ENCODE measurements at places on chromosomes 11 and 22.

GRCh38 chr22:16608931-16609330 is 16.3 kb upstream of the CCT8L2 start:
- DNase-seq, result no peak

DNA sequence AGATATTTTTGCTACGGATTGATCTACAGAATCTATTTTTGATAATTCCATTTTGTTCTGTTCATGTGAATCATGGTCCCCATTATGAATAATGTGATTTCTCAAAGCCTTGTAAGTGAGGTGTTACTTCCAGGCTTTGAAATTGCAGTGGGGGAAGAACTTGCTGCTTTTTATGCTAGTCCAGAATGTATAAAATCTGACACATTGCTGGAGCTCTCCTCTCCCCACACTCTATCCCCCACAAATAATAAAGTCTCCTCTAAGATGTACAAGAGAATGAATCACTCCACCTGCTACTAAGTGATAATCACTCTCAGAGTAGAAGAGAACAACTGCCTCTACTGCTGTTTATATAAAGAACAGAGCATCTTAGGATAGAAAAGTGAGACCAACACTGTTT is 5.9 kb upstream of the RAB6A start:
- no peak for DNase-seq

DNA sequence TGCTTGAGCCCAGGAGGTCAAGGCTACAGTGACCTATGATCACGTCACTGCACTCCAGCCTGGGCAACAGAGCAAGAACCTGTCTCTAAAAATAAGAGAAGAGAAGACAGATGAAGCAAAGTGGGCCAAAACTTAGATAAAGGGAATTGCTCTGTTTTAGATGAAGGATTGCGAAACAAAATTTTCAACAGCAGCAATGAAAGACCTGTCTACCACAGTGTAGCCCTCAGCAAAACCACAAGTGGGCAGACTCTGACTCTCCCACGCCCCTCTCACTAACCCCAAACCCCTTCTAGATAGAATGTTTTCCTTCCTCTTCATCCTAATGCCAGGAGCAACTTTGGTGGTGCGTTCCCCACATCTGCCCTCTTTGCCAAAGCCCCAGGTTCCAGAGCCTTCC is 105.6 kb upstream of the ALDH3B2 start:
- no peak for DNase-seq

GRCh38 chr22:32218470-32218869 is 13.6 kb upstream of the RFPL2 start:
- DNase-seq, result no peak

DNA sequence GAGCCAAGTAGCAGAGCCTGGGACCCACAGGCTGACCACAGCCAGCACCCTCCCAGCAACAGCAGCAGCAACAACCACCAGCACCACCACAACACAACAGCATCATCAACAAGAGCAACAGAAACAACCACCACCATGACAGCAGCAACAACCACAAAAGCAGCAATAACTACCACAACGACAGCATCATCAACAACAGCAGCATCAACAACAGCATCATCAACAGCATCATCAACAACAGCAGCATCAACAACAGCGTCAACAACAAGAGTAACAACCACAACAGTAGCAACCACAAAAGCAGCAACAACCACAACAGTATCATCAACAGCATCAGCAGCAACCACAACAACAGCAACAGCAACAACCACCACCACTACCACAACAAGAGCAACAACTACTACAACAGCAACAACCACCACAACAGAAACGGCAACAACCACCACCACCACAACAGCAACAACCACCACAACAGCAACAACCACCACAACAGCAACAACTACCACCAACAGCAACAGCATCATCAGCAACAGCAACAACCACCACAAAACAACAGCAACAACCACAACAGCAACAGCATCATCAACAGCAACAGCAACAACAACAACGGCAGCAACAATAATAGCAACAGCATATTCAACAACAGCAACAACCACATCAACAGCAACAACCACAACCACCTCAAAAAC is 22.1 kb upstream of the FGF3 start:
- DNase-seq, result no peak

DNA sequence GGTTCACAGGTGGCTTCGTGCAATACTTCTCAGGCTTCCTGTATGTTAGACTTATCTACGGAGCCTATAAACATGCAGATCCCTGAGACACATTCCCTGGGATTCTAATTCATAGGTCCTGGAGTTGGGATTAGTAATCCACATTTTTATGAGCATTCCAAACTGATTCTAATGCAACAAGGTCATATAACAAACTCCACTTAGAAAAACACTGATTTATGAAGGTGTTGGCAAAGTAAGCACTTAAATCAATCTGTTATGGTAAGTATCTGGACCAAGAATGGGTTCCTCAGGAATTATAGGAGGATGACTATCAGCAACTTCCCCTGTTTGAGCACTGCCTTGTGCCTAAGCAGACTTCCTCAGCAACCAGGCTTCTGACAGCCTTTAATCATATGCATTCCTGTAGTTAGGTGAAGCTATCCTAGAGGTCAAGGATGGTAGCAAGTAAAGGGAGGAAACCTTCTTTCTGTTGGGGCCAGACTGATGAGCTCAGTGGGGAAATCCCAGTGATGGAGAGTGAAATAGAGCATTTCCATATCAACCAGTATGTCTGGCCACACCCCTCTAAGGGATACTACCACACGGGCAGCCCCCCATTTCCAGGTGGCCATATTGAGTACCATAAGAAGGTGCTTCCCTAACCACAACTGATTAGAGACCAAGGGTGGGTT is 89.6 kb downstream of the RASSF10 start:
- no peak for DNase-seq

GRCh38 chr22:25102722-25103121 is 96.9 kb upstream of the CRYBB3 start:
- DNase-seq, result no peak

- no peak for DNase-seq
Measured at GRCh38 chr11:38839071-38839470, 2241.0 kb upstream of the RAG2 start.

GRCh38 chr11:39174965-39175364 is 2284.5 kb downstream of the LRRC4C start:
- DNase-seq, result no peak

- no peak for DNase-seq
Measured at GRCh38 chr11:22089609-22090008, 103.3 kb upstream of the ANO5 start.

GRCh38 chr22:20562607-20563465 is 55.4 kb downstream of the MED15 start:
- no peak for DNase-seq

DNA sequence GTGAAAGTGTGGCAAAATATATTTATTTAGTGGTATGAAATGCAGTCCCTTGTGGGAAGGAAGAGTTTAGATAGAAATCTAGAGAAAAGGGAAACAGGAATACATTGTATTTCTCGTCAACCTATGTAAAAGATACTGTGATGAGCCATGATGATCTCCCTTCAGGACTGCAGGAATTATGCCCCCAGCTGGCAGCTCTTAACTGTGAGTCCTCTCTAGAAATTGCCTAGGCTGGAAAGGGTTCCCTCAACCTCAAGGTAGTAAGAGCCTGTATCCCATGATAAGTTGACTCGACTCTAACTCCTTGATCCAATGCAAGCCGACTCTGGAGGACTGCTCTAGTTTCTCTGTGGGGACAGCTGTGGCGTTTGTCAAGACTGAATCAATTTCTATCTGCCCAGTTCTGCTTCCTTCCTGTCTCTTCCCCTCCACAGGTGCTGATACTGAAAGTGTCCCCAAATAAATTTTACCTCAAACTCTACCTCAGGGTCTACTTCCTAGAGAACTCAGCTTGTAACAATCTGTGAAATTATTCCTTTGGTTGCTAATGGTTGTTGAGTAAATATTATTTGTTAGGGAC is 897.3 kb downstream of the METTL15 start:
- no peak for DNase-seq

DNA sequence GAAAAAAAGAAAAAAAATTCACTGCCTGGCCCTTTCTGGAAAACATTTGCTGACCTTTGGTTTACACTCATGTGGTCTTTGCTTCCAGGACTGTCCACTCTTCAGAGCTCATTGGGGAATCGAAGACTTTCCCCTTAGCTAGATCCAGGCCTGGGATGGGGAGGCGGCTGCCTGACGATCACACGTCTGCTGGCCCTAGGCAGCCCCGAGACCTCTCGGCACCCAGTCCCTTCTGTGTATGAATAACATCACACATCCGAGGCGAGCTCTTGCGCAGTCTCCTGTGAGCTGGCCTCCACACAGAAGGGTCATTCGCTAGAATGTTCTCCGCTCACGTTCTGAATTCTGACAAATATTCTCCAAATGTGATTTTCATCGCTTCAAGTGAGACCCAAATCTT is 25.7 kb upstream of the GAL start:
- no peak for DNase-seq

GRCh38 chr11:62727872-62728170 is 465 bp upstream of the TTC9C start:
- DNase-seq, result peak; percentile 58

GRCh38 chr11:95567685-95568084 is 221.9 kb downstream of the FAM76B start:
- no peak for DNase-seq

DNA sequence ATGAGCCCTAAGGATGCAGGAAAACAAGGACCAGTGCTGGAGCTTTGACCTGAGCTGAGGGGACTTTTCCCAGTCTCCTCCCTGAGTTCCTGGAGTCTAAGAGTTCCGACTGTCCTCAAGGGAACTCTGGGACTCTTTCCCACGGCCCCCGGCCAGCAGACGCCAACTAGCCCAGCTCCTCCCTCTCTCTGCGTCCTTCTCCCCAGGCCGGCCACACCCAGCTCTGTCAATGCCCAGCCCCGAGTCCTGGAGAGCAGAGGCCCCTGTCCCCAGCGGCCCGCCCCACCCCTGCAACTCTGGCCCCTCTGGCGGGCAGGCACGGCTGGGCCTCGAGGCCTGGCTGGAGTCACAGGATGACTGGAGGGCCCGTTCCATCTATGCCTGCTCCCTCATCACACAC is 29.8 kb downstream of the NECTIN1 start:
- DNase-seq, result no peak

DNA sequence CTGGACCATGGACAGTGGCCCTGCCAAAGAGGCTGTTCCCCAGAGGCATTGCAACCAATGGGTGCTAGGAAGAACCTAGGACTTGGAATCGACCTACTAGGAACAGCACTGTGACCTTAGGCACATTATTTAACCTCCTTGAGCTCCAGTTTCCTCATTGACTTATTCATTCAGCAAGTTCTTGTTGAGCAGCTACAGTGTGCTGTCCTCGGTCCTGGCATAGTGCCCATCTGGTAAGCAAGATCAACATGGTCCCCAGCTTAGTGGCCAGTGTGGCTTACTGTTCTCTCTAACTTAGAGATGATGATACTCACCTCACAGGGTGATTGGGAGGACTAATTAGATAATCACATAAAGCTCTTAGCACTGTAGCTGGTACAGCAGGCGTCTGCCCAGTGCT is 8.2 kb downstream of the ABCG4 start:
- no peak for DNase-seq

GRCh38 chr22:34866495-34867131 is 199.3 kb upstream of the ISX start:
- no peak for DNase-seq

DNA sequence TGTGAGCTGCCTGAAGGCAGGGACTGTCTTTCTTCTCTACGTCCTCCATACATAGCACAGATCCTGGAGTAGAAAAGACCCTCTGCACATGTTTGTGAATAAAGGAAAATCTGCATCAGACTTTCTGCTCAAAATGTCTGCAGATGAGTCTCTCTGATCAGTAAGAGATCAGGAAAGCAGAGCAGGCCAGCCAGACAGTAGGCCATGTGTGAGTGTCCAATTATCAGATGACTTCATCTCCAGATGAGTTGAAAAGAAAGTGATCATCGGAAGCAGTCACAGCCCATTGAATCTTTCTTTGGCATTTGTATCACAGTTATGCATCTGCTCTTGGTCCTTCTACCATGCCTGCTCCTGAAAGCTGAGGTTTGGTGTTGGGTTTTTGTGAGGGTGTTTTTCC is 298.7 kb upstream of the NCAM1 start:
- no peak for DNase-seq

DNA sequence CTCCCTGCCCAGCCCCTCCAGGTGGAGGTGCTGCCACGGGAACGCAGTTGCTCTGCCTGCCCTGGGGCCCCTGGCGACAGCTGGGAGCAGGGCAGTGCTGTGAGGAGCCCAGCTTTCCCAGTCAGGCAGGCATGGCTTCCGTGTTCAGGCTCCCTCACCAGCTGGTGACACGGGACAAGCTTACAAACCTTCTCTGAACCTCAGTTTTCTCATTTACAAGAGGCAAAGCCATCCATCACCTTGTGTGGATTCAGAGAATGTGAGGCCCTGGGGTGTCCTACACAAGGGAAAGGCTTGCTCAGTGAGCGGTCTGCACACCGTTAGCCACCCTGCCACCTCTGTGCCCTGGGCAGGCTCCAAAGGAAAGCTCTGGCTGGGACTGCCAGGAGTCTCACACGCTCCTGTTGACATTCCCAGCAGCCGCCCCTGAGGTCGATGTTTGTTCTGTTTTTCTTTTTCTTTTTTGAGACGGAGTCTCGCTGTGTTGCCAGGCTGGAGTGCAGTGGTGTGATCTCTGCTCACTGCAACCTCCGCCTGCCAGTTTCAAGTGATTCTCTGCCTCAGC is 23.5 kb downstream of the SUN2 start:
- DNase-seq, result no peak

GRCh38 chr11:124762105-124762623 is at the start of gene ESAM:
Gene ESAM, minus strand, starts transcription at chr11:124762290. Its CDS starts 136 bp downstream, at chr11:124762154.
- DNase-seq, result peak; percentile 76

- DNase-seq, result no peak
Measured at GRCh38 chr11:115931548-115932083, 427.4 kb upstream of the CADM1 start.

GRCh38 chr11:128374026-128374425 is 213.3 kb downstream of the ETS1 start:
- no peak for DNase-seq

DNA sequence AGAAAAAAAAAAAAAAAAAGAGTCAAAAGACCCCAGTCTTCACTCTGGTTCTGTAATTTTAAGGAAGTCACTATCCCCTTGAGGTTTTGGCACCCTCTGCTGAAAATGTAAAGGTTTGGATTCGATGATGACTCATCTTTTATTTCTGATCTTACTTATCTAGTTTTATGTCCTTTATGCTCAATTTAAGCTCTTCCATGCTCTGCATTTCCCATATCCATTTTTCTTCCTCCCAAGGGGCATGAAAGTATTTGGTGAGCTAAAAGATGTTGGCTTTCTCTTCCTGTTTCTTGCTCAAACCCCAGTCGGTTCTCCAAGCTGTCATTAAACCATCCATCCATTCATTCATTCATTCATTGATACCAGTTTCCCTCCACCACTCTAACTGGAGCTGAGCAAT is 61.0 kb upstream of the CDON start:
- no peak for DNase-seq

DNA sequence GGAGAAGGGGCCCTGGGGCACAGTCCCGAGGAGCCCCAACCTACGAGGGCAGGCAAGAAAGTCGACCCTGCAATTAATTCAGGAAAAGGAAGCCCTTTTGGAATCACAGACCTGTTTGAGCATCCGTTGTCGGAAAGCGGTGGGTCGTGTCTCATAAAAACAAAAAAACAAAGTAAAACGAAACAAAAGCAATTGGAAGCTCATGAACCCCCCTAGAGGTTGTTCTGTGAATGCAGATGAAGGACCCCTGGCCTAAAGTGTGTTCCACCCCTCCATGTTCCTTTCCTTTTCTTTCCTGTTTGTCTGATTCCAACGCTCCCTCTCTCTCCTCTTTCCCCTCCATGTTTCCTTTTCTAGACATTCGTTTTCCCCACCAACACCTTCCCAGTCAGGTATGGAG is 203.7 kb downstream of the GRIK4 start:
- DNase-seq, result no peak

GRCh38 chr11:11163236-11163635 is 189.8 kb downstream of the CSNK2A3 start:
- DNase-seq, result no peak

- no peak for DNase-seq
Measured at GRCh38 chr22:27433585-27434190, 367.9 kb downstream of the MN1 start.
